ENCODE measurements at places on chromosomes 13 and 19.
A peak's percentile ranks its signal among the peaks of the same experiment; 100 is the strongest.

DNA sequence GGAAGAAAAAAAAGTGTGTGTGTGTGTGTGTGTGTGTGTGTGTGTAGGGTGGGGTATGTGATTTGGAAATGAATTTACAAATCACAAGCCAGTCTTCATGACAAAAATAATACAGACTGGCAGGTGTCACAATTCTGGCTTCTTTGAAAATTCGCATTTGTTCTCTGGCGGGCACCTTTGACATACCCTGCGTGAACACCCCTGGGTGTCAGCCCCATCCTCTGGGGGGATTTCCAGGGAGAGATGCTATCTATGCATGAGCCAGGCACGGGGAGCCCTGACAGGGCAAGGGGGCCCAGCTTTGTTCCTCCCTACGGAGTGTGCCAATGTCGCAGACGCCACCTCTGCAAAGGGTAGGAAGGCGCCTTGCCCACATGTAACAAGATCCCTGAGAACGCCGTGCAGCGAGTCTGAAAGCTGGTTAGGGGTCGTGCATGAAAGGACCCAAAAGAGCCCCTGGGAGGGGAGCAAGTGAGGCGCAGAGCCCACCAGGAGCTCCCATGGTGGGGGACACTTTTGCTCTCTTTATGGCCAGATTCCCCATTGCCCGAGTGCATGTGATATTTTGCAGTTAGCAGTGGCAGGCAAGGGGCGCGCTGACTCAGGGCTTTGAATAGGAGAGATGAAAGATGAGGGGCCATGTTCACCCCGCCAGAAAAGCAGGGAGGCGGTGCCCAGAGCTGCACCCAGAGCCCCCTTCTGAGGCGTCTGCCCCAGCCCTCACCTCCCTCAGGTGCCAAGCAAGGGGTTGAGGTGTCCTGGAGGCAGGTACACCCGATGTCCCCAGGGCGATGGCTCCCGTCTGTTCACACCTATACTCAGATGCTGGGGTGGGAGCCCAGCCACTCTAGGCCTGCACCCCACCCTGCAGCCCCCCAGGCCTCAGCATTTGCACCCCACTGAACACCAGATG lies 45.3 kb downstream of the KLF2 start:
- DNase-seq = no peak

DNA sequence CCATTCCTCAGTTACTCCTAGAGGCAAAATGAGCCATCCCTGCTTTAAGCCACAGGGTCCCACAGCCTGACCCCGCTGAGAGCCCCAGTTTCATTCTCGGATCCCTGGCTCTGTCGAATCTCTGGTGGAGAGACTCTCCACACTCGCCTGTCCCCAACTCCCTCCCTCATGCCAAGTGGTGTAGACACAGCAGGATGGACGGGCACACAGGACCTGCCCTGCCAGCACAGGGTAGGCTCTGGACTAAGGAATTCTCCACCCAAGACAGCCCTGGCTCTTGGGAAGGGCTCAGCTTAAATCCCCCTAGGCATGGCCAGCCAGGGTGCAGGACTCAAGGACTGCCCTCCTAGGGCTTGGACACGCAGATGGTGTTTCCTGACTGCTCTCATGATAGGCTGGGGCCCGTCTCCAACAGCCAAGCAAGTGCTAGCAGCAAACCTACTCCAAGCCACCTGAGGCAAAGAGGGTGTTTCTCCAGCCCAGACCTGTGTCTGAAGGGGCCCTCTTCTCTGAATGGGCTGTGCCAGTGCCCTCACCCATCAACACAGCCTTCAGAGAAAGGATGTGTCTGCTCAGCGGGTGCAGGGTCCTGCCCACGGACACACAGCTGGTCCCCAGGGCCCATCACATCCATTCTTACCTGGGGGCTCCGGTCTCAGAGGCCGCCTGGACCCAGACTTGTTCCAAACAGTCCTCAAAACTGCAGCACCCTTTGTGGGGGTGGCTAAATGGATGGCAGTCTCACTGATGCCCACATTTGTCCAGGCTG lies 65.3 kb downstream of the PEPD start:
- DNase-seq = no peak

DNA sequence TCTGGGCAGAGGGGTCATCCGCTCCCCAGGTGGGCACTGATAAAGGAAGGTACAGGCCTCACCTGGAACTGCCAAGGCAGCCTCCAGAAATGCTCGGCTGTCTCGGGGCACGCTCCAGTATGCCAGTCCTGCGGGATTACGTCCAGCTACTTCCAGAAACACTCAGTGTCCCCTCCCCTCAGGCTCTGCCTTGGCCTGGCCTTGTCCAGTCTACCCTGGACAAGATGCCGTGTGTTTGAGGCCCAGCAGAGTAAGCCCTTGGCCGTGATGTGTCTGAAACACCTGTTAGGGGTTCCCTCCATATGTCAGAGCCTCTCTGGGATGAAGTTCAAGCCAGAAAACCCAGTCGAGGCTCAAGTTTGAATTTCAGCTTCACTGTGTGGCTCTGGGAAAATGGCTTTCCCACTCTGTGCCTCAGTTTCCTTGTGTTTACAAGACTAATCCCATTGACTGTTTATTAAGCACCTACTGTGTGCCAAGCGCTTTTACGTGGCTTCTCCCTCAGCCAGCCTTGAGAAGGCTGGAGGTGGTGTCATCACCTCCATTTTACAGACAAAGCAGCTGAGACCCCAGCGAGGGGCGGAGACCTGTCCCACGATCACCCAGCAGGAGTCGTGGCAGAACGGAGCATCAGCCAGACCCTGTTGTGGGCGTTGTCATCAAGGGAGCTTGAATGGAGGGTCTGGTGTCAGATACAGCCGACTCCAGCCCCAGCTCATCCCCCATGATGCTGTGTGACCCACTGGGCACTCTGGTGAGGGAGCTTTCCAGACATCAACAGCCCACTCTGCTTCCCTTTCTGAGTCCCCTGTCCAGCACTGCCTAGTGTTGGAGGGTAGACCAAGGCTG lies 2.0 kb upstream of the PIK3R2 start:
- DNase-seq = no peak

DNA sequence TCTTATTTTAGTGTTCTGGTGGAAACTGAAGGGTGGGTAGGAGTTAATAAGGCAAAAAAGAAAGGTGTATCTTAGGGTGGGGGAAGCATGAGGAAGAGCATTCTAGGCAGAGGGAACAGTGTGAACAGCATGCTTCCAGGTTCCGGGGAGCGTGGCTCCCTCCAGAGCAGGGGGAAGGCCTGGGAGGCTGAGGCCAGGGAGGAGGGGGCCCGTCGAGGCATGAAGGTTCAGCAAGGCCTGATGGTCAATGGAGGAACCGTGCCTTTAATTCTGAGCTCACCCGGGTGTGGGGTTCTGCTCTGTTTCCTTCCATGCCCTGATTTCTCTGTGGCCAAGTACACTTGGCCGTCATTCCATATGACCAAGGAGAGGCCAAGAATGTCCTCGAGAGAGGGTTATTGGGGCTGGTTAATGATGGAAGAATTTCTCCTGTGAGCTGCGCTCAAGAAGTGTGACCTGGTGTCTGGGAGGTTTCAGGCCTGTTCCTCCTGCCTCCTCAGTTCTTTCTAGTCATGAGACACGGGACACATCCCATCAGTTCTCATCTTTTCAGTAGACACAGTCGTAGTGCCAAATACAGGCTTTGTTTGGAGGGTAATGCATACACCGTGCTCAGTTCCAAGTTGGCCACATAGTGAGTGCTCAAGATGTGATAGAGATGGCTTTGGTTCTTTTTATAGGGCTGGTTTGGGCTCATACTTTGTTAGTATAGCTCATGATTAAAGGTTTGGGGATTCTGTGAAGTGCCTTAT lies 73.6 kb downstream of the SIPA1L3 start:
- DNase-seq = peak; percentile 31

DNA sequence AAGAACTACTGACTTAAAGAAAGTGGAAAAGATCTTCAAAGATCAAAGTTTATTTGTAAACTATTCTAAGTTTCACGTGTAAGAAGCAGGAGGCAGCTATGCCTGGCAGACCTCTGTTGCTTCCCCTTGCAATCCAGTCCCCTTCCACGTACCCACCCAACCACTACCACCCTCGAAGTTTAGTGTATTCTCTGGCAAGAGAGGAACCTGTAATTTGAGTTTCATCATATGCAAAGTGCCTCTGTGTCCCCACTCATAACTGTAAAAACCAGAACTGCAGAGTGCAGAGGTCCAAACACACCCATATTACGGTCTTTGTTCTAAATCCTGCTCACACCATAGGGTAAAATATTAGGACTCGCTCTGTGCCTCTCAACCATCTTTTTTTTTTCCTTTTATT lies 75.8 kb upstream of the FRY start:
- no peak for DNase-seq

GRCh38 chr13:45604892-45605291 lies 10.6 kb downstream of the ERICH6B start:
- DNase-seq = no peak

DNA sequence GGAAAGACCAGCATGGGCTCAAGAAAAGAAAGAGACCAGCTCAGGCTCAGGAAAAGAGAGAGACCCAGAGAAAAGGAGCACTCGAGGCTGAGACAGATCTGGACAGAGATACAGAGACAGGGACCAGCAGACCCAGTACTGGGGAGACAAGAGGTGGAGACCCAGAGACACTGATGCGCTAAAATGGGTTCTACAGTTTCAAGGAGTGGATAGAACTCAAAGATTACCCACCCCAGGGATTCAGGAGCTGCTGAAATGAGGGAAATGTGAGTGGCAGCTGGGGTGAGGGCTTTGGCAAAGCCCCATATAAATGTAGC lies 609 bp upstream of the ZSCAN18 start:
- DNase-seq = no peak

DNA sequence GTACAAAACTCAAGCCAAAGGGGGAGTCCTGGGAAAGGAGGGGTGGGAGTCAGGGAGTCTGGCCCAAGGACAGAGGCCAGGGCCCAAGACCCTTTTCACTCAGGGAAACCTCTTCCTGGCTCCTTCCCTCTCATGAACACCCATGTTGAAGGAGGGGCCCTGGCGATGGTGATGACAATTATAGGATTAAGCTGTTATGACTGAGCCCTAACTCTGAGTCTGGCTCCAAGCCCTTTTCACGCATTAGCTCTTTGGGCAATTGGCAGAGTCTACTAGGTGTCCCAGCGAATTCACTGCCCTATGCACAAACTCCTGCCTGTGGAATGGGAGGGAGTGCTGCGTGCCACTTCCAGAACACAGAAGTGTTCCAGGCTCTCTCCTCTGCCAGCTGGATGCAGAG lies 20.7 kb downstream of the ZNF575 start:
- no peak for DNase-seq

- DNase-seq = no peak
These were observed 61.1 kb downstream of the MAP4K1 start for GRCh38 chr19:38556521-38557174.

DNA sequence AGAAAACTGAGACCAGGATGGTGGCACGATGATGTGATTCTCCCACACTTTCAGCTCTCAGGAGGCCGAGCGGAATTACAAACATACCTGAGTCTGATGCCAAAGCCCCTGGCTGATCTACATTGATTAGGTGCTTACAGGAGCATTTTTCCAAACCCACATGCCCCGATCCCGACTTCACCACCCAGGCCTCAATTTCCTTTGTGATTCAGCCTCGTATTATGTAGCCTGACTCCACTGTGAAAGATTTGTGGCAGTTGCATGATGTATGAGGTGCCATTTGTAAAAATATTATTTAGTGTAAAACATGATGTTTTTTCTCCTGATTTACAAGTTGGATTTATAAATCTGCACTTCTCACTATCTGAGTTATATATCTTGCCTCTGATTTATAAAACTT lies 118.0 kb downstream of the TSHZ3 start:
- DNase-seq = no peak

DNA sequence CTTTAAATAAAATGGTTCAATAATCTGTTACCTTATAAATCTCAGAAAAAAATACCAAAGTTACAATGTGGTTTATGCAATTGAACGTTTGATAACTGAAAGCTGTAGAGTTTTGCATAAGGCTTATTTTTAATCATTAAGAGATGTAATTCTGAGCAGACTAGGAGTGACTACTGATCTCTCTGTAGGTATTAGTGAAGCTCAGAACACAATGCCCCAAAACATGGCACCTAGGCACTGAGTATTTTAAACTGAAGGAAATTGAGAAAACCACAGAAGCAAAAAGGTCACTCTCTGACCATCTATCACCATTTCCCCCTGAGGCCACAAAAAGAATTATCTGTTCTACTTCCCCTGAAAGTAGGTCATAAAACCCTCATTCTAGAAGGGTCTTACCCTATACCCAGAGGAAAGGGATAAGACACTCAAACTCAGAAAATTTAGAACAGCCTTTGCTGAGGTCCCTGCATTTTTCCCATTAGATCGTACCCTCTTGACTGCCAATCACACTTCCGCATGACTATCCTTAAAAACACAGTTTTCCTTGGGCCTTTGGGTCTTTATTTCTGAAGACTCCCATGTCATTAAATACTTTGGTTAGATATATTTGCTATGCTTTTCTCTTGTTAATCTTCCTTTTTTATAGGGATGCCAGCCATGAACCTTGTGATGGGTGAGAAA lies 158.1 kb downstream of the PCDH9 start:
- no peak for DNase-seq

DNA sequence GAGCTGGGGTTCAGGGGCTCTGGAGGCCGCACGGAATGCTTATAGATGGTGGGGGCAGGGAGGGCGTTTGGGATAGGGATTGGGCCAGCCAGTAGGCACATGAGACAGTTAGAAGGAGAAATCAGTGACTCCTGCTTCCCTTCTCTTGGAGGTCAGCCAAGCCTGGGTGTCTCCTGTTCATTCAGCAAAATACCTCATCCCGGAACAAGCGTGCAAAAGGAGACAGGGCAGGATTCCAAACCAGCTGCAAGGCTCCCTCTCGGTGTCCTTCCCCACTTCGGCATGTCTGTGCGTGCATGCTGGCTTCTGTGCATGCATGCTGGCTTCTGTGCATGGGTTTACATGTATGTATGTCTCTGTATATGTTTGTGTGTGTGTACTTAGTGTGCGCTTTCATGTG lies 37.3 kb upstream of the PEPD start:
- DNase-seq = no peak

GRCh38 chr19:22783651-22784410 lies at the start of gene ZNF99:
Gene ZNF99 (minus strand): TSS chr19:22784151. CDS start chr19:22784016, 135 bp downstream.
- no peak for DNase-seq

DNA sequence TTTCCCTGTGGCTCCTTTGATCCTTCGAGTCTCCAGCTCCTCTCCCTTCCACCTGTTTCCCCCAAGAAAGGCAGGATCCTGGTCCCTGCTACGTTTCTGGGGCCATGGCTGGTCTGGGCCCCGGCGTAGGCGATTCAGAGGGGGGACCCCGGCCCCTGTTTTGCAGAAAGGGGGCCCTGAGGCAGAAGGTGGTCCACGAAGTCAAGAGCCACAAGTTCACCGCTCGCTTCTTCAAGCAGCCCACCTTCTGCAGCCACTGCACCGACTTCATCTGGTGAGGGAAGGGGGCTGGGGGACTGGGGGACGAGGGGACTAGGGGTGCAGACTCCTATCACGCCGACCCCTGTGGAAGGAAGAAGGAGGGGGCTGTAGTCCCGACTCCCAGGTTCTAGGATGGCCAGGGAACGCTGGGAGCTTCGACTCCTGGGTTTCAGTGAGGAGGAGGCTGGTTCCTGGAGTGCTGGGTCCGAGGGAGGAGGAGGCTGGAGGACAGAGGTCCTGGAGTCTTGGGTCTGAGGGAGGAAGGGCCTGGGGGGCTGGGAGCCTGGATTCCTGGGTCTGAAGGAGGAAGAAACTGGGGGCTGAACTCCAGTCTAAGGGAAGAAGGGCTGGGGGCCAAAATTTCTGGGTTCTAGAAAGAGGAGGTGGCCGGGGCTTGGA lies 524 bp downstream of the PRKCG start:
- DNase-seq = no peak

GRCh38 chr19:10812902-10813404 lies 23.1 kb downstream of the TMED1 start:
- DNase-seq = no peak

- DNase-seq = no peak
These were observed at the start of gene FSTL3 for GRCh38 chr19:676339-677105. Gene FSTL3 (plus strand): TSS chr19:676392. CDS start chr19:676424, 32 bp downstream.

All from NCI-H446 treated with DMSO at 0.1 percent for 48 hours (cell line).